ENCODE measurements at places on chromosomes 5 and 9. TPM values are rescaled to one million over a fixed set of nuclear protein-coding genes. Genes with fewer than 3 reads are reported as not detected.

Gene NRG2
- total RNA-seq = 0.30 TPM

DNA sequence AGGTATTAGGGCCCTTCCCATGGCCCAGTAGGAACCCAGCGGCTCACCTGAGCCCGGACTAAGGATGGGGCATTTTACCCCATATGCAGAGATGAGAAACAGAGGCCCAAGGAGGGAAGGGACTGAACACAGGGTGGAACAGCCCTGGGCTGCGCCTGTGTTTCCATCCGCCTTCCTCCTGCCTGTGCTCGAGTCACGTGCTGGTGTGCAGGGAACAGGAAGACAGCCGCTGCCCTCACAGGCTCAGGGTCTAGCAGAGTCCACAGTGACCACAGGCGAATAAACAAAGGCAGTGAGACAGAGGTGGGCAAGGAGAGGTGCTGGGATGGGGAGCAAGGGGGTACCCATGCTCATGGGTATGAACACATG lies 129.4 kb downstream of the C9orf50 start:
- DNase-seq = peak; percentile 30
- no peaks in the 10 kb centered on the region for H3K27me3 ChIP-seq
- H3K4me1 ChIP-seq = peaks cover 55% of the 10 kb centered on the region
- H3K27ac ChIP-seq = peak overlapping the region; percentile 4
- H3K36me3 ChIP-seq = peaks cover 2% of the 10 kb centered on the region

- H3K27me3 ChIP-seq = no peaks in the 10 kb centered on the region
- no peak for DNase-seq
- no peak overlapping the region for H3K4me3 ChIP-seq
These were observed 57.2 kb upstream of the RNF130 start for GRCh38 chr5:180128671-180129261.

GRCh38 chr9:35976726-35977125 lies 18.8 kb upstream of the OR2S2 start:
- peaks cover 3% of the 10 kb centered on the region for H3K27me3 ChIP-seq
- H3K4me1 ChIP-seq = no peaks in the 10 kb centered on the region
- no peak overlapping the region for H3K27ac ChIP-seq
- no peaks in the 10 kb centered on the region for H3K36me3 ChIP-seq

Gene C6
- not detected for total RNA-seq

- peaks cover 100% of the 10 kb centered on the region for H3K27me3 ChIP-seq
- no peaks in the 10 kb centered on the region for H3K36me3 ChIP-seq
- H3K4me3 ChIP-seq = no peak overlapping the region
- no peak overlapping the region for H3K27ac ChIP-seq
- H3K4me1 ChIP-seq = peaks cover 11% of the 10 kb centered on the region
- DNase-seq = no peak
These were observed 218.3 kb downstream of the MEF2C start for GRCh38 chr5:88664645-88665044.

Gene KIF24
- total RNA-seq = 4.5 TPM

DNA sequence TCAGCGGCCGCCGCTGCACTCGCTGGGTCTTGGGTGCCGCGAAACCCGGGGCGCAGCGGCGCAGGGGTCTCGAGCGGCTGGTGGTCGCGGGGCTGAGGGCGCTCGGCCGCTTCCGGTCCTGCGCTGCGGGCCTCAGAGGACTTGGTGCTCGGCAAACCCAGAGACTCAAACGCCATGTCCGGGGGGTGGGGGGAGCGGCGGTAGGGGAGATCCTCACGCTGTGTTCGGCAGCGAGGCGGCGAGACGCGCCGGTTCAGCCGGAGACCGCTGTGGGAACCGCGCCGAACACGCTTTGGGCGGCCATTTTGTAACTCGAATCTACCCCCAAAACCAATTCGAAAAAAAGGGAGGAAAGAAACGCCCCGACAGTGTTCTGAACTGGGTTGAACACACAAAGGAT lies 317.5 kb upstream of the CDH18 start:
- H3K36me3 ChIP-seq = no peaks in the 10 kb centered on the region
- no peaks in the 10 kb centered on the region for H3K4me1 ChIP-seq
- H3K27me3 ChIP-seq = no peaks in the 10 kb centered on the region
- H3K4me3 ChIP-seq = no peak overlapping the region

DNA sequence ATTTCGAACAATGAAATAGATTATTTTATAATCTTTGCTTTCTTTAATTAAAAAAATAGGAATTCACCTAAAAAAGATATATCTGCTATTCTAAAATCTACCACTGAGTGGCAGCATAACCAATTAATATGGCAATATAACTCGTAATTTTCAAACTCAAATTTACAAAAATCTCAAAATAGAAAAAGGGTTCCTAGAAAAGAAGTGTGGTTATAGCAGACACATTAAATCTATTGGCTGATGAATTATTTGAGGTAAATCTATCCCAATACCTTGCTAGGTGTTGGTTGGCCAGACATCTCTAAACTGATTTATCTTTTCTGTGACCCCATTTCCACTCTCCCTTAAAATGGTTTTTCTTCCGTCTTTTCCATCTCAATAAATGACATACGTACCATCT lies 30.2 kb upstream of the NRG2 start:
- H3K4me3 ChIP-seq = no peak overlapping the region
- H3K27me3 ChIP-seq = peaks cover 11% of the 10 kb centered on the region
- no peak overlapping the region for H3K27ac ChIP-seq
- no peaks in the 10 kb centered on the region for H3K4me1 ChIP-seq

DNA sequence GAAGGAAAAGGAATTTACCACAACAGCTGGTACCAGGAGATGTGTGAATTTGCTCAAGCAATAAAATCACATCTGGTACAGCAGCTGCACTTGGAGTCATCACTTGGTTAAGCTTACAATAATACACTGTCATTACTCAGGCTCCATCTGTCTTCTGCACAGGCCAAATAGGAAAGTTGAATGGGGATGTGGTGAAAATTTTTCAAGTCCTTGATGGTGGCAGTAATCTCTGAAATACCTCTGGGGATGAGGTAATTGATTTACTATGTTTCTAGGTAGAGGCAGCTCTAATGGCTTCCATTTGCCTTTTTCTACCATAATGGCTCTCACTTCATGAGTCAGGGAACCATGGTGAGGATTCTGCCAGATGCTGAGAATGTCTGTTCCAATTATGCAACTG lies 206.8 kb upstream of the ATP10B start:
- H3K27ac ChIP-seq = no peak overlapping the region
- DNase-seq = no peak
- H3K4me1 ChIP-seq = no peaks in the 10 kb centered on the region
- H3K36me3 ChIP-seq = no peaks in the 10 kb centered on the region
- H3K4me3 ChIP-seq = no peak overlapping the region

Gene SLC6A3
- total RNA-seq = not detected

DNA sequence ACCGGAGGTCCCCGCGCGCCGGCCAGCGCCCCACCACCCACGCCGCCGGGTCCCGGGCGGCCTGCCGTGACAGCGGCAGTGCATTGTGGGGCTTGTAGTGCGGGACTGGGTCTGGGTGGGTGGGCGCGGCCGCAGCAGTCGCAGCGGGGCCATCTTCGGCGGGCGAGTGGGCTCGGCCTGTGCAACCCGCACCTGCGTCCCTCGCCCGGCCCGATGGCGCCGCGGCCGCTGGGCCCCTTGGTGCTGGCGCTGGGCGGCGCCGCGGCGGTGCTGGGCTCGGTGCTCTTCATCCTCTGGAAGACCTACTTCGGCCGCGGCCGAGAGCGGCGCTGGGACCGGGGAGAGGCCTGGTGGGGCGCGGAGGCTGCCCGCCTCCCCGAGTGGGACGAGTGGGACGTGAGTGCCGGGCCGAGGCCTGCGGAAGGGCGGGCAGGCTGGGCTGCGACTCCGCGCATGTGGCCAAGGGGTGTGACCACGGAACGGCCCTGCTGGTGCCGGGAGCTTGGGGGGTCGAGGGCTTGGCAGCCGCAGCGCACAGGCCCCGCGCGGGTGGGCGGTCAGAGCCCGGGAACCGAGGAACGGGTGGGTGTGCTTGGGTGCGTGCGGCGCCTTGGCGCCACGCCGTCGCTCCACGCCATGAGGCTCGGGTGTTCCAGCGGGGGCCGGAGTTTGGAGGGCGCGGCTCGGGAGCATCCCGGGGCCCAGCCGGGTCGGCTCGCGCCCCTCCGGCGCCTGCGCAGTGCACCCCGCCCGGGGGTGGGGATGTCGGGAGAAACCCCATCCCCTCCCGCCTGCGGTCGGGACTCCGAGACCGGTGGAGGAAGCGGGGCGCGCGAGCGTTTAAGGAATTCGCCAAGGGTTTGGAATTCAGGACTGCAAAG lies at the start of gene ARL10:
Gene ARL10, plus strand, starts transcription at position 137 of the 881 bp plus-strand sequence. Its CDS starts 77 bp downstream, at position 214.
- peak within 1 kb of the TSS; percentile 43 for H3K4me3 ChIP-seq
- H3K27ac ChIP-seq = no peak within 1 kb of the TSS
- peaks cover 13% of the 10 kb centered on the region for H3K4me1 ChIP-seq
- no peaks in the 10 kb centered on the region for H3K36me3 ChIP-seq

DNA sequence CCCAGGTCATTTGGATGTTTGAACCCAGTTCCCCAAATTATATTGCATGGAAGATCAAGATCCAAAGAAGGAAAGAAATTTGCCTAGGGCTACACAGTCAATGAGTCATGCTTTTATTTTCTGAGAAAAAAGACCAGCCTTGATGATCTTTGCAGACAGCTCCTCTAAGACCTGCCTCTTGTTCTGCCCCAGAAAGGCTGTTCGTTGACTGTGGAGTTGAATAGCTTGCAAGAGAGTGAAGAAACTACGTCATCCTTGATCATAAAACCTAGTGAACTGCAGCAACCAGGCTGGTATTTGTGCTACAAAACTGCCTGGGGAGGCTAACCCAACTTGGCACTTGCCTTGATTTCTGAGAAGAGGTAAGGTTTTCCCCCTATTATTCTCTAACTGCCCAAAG lies 263.9 kb downstream of the PAPPA start:
- H3K27me3 ChIP-seq = no peaks in the 10 kb centered on the region
- no peaks in the 10 kb centered on the region for H3K36me3 ChIP-seq
- DNase-seq = no peak
- no peak overlapping the region for H3K4me3 ChIP-seq

Gene BASP1
- 79.3 TPM for total RNA-seq

GRCh38 chr5:95941756-95942155 lies 19.9 kb downstream of the ELL2 start:
- DNase-seq = no peak
- H3K27ac ChIP-seq = no peak overlapping the region
- peaks cover 6% of the 10 kb centered on the region for H3K4me1 ChIP-seq
- no peaks in the 10 kb centered on the region for H3K36me3 ChIP-seq
- H3K27me3 ChIP-seq = no peaks in the 10 kb centered on the region
- no peak overlapping the region for H3K4me3 ChIP-seq

- no peak overlapping the region for H3K4me3 ChIP-seq
- no peaks in the 10 kb centered on the region for H3K36me3 ChIP-seq
- no peaks in the 10 kb centered on the region for H3K27me3 ChIP-seq
These were observed 21.6 kb upstream of the LRRC14B start for GRCh38 chr5:169728-170094.

DNA sequence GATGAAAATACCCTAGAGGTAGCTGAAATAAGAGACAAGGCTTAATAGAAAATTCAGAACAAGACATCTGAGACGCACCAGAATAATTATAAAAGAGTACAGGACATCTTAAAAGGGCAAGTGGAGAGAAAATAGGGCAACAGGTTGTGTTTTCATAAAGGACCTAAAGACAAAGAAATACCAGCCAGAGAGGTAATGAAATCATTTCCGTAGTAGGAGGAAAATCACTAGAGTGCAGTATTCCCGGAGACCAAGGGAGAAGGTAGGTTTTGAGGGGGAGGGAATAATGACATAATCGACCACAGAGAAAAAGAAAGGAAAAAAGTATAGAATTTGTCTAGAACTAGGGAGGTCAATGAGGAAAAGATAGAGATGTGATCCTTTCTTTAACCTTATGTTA lies 26.2 kb upstream of the CTNNAL1 start:
- H3K27ac ChIP-seq = peak overlapping the region; percentile 81
- peaks cover 2% of the 10 kb centered on the region for H3K36me3 ChIP-seq
- no peaks in the 10 kb centered on the region for H3K27me3 ChIP-seq
- H3K4me3 ChIP-seq = no peak overlapping the region

Gene CCNJL
- total RNA-seq = 17.4 TPM

Gene C8G
- total RNA-seq = 1.4 TPM

DNA sequence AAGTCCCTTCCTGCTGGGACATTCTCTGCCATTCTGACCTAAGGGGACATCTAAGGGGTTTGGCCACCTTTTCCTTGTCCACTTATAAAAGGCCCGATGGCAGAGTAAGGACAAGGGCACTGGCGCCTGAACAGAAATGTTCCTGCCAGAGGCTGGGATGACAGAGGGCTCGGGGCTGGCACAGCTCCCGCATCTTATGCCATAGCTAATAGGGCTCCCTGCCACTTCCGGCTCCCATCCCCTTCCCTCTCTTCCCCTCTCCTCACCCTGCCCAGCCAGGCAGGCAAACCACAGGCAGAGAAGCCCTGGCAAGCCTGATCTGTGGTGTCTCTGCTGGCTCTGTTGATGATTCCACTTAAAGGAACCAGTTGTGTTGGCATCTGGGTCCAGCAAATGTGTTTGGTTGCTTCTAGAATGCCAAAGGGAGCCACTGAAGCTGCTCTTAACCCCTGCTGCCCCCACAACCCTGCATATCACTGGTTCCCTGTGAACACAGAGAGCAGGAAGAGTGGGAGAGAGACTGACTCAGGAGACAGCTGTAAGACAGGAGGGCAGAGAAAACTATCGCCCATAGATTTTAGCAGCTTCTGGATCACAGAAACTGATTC lies 18.4 kb upstream of the ADRA1B start:
- DNase-seq = no peak
- no peak overlapping the region for H3K4me3 ChIP-seq
- H3K36me3 ChIP-seq = no peaks in the 10 kb centered on the region
- H3K27me3 ChIP-seq = peaks cover 2% of the 10 kb centered on the region

Gene GFRA3
- total RNA-seq = not detected

Gene ANXA2R
- 6.6 TPM for total RNA-seq

DNA sequence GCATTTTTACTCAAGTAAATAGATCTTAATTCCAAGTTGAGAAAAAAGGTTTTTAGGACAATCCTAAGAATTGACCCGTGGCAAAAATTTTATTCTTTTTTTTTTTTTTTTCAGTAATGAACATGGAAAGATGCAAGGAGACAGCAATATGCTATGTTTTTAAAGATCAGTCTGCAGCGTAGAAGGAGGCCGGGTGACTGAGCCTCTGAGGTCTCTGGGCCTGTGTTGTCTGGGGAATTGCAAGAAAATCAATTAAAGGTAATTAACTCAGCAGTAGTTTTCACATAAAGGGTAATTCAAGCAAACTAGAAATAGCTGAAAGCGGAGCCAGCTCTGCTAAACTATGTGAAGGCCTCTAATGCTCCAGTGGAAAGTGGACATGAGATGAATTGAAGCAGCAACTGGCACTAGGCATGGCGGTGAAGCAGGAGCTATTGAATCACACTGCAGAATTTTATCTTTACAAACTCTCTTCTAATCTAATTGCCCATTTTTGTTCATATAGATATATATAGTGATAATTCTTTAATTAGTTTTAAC lies 285.2 kb upstream of the ITGA1 start:
- DNase-seq = no peak
- no peaks in the 10 kb centered on the region for H3K27me3 ChIP-seq
- no peak overlapping the region for H3K4me3 ChIP-seq
- H3K4me1 ChIP-seq = no peaks in the 10 kb centered on the region
- H3K36me3 ChIP-seq = no peaks in the 10 kb centered on the region

- H3K27ac ChIP-seq = no peak overlapping the region
- no peak overlapping the region for H3K4me3 ChIP-seq
- no peaks in the 10 kb centered on the region for H3K4me1 ChIP-seq
- H3K36me3 ChIP-seq = no peaks in the 10 kb centered on the region
- H3K27me3 ChIP-seq = no peaks in the 10 kb centered on the region
- DNase-seq = no peak
These were observed 10.9 kb downstream of the FUBP3 start for GRCh38 chr9:130590305-130590704.

Gene GPX8
- 147 TPM for total RNA-seq

Gene DPYSL3
- 146 TPM for total RNA-seq
